ENCODE measurements at places on chromosomes 4 and X.
A peak's percentile ranks its signal among the peaks of the same experiment; 100 is the strongest.

GRCh38 chr4:38034986-38035882 is 75.0 kb downstream of the PTTG2 start:
- DNase-seq = peak; percentile 59

DNA sequence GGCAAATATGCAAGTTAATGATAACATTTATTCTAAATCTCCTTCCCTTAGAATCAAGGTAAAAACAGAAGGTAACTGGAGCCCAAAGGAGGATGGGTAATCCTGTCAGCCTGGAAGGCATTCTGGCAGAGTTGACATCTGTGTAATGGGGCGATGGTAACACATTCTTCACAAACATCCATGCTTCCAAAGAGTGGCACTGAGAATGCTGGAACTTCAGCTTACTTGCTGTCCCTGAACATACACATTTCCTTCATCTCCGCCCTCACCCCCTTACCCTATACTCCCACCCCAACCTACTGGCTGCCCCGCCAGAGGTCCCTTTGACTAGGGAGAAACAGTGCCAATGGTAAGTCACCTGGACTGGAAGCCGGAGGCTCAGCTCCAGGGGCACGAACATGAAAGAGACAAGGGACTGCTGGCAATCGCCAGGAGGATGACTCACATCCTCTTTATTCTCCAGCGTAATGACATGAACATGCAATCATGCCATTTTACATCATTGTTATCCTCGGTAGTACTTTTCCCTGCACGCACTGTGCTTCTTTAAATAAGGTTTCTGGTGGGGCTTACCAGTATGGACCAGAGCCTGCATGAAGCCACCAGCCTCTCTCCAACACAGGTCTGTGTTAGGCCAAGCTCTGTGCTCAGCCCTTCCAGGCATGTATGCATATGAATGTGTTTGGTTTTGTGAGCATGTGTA is 694.2 kb upstream of the TENM3 start:
- no peak for DNase-seq

DNA sequence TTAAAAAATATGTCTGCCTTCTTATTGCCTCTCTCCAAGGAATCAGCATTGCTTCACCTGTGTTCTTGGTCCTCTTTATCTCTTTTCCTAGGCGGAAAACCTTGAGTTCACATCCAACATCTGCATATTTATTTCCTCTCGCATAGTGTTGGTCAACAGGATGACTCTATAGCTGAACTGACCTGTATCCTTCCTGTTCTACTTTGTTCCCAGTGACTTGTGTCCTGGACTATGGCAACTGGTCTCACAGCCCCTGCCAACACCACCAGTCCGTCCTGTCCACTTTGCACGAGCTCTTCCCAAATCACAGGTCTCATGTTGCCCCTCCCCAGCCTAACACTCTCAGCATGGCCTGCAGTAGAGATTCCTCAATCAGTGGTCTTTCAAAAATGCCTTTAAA is 2.0 kb downstream of the DIPK2B start:
- DNase-seq = no peak

- no peak for DNase-seq
Observed at GRCh38 chr4:184817494-184818215, 8.1 kb downstream of the ACSL1 start.

- DNase-seq = no peak
Observed at GRCh38 chr4:2426711-2427275, 8.0 kb downstream of the CFAP99 start.

DNA sequence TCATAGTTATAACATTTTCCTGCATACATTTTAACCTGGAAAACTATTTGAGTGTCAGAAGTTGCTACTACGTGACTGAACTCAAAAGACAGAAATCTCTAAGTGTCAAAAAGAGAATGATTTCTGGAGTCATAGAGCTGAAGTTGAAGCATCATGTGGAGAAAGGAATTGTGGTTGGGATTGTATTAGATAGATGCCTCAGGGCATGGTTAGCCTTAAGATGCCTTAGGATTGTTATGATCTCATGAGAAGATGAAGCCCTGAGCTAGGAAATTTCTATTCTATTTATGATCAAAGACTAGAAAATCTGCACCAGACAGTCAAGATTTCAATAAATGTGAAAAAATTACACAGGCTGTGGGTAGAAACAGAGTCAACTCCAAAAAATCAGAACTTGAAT is 20.2 kb downstream of the EPGN start:
- no peak for DNase-seq

DNA sequence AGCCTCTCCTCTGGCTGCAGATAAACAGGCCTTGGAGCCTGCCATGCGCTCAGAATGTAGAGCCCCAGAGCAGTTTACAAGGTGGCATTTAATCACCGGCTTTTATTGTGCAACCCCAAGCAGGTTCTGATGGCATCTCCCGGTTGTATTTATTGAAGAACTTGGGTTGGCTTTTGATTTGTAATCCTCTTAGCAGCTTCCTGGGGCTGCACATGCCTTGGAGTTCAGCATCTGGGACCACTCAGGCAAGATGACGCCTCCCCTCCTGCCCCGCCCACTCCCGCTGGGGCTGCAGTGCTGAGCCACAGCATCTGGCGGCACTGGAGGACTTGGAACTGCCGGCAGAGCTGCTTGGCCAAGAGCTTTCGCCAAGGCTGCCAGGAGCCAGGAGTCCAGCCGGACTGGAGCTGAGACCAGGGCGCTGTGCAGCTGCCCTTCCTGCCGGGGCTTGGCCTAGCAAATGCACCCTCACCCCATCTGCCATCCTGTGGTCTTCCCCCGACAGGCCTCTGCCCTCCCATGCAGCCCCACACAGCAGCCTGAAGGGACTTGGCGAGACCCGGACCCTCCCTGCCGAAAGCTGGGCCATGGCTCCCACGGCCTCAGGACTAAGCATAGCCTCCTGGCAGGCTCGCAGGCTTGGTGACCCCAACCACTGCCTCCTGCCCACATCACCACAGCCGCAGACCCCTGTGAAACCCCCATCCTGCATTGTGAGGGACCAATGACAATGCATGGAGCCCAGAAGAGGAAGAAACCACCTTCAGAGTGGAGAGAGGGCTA is 5.4 kb downstream of the HTRA3 start:
- peak; percentile 95 for DNase-seq

GRCh38 chr4:39354254-39354552 is 12.0 kb downstream of the RFC1 start:
- DNase-seq = no peak

GRCh38 chrX:40090961-40091360 is 6.8 kb downstream of the BCOR start:
- DNase-seq = no peak

- DNase-seq = no peak
Observed at GRCh38 chrX:68570598-68570997, 71.7 kb downstream of the YIPF6 start.

- DNase-seq = peak; percentile 88
Observed at GRCh38 chrX:318068-318738, 393 bp downstream of the GTPBP6 start.

- DNase-seq = no peak
Observed at GRCh38 chr4:1376841-1377605, 29.2 kb downstream of the NKX1-1 start.

DNA sequence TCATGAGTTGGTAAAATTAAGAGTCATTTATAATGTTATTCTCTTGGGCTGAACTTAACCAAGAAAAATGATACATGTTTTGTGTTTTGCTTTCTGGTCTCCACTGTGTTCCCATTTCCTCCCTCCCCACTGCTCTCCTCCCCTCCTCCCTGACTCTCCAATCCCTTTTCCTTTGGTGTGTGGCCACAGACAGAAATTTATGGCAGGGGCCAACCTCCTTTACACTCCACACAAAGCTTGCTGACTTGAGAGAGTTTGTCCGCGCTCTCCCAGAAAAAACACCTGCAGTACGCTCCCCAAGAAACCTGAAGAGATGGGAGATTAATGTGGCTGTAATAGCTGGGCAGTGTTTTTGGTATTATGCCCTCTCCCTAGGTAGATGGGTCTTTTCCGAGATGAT is 88.9 kb downstream of the ALPK1 start:
- DNase-seq = no peak

DNA sequence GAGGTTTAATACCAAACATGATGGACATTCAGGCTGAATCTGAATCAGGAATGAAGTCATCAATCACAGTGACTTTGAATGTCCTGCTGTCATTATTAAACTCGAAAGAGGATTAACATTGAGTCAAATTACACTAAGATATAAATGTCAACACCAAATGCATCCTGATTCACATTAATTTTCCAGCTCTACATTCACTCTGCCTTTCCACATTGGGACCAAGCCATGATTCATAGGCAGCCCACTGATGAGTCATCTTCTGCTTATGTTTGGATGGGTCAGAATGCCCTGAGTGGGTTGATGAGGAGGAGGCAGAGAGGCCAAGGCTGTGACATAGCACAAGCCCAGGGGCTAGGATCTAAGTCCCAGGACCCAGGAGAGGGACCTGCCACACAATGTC is 247.6 kb upstream of the RPS6KA3 start:
- DNase-seq = no peak

GRCh38 chr4:144715230-144715629 is 69.3 kb downstream of the HHIP start:
- DNase-seq = no peak

DNA sequence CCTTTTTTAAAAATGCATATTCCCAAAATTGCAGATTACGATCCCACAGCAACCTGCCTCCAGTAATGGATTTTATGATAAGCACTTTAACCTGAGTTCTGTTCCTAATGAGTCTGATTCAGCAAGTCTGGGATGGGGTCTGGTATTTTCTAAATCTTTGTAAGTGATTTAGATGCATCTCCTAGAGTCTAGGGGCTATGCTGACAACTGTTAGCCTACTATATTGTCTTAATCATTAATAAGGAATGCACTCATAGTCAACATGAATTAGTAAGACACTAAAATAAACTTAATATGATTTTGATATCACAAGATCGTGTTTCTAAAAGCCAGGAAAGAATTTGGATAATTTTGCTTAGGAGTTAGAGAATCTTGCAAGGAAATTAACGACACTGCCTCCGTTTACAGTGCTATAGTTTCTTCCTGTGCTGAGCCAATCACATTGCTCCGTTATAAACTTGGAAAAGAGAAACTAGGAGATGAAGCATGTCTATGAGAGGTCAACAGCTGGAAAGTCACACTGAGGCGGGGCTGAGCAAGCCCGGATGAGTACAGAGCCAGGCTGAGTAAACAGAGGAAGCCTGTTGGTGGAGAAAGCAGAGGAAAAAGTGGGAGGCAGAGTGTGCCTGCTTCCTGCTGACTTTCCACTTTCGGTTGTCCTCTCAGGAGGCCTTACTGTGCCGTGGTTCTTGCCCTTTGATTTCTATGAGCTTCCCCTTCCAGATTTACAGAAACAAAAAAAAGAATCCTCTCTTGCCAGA is 5.4 kb downstream of the SCARB2 start:
- DNase-seq = peak; percentile 32

- no peak for DNase-seq
Observed at GRCh38 chrX:6283826-6284225, 55.2 kb upstream of the NLGN4X start.

DNA sequence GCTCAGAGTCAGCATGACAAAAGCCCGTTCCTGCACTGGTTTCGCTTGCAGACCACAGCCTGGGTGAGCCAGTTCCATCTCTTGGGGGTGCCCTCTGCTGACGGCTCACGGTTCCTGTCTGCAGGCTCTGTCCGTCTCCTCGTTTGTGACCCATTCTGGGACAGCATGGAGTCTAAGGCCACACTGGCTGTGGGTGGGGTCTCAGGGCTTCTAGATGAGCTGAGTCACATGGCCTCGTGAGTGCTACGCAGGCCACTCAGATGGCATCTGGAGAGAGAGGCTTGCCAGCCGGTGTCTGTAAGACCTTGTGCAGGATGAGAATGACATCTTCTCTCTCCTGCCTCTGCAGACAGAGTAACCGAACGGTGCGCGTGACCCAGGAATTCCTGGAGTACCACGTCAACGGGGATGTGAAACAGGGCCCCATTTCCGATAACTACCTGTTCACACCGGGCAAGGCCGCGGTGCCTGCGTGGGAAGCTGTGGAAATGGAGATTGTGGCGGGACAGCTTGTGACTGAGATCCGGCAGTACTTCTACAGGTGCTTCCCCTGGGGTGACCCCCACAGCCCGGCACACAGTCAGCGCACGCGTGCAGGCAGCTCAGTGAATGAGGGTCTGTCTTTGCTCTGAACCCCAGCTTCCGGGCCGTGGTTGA is 31.6 kb upstream of the MRFAP1 start:
- no peak for DNase-seq

DNA sequence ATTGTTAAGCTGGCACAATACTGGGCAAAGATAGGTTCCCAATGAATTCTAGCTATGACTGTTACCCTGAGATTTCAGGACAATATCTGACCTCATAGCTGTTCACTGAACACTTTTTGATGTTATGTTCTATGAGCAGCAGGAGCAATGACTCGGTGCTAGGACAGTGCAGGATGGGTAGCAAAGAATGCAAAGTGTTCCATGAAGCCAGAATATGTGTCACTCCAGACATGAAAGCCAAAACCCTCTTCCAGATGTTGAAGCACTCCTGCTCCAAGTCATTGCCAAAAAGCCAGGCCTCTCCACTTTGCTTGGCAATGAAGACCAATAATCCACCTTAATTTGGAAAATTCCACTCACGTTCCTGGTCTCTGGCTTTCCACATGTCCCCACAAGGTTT is 300.9 kb upstream of the CPEB2 start:
- DNase-seq = no peak

- DNase-seq = no peak
Observed at GRCh38 chr4:139633195-139633594, 32.4 kb upstream of the MGST2 start.

DNA sequence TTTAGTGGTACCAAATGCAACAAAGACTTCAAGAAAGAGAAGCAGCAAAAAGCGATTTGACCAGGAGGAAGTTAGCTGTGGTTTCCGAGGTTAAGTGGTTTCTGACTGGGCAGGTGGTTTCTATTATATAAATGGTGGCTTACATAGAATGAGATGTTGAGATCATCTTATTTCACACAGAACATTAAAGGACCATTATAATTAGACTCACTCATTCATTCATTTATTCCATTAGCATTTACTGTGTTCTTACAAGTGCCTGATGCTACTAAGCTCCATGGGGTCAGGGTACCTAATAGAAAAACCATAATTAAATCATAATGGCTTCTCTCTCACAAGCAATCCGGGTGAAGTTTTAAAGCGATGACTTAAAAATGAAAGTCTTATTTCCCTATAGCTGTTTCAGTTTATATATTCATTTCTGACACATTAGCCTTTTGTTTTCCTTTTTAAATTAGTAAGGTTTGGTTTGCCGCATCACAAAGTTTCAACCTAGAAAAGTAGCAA is 10.6 kb downstream of the TSPAN6 start:
- no peak for DNase-seq

DNA sequence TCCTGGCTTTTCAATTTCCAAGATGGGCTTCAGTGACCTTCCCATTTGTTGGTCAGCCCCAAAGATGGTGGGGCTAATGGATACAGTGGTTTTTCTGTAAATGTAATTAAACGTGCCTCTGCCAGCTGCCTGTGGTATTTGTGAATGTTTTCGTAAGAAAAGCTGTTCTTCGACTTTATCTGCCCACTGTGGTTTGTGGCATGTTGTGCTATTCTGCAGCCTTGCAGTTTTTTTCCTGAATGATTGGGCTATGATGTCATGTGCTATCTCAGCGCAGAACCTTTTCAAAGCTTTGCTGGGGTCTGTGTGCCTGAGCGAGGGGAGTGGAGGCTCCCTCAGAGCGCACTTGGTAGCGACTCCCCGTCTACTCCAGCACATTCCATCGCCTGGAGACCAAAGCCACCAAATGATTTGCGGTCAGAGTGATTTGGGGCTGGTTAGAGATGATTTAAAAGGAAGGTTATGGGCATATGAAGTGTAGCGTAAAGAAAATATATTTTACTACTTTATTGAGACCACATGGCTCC is 137.5 kb downstream of the PALLD start:
- DNase-seq = no peak
